ENCODE measurements at places on chromosomes 6 and 20. TPM values are rescaled to one million over a fixed set of nuclear protein-coding genes. Genes with fewer than 3 reads are reported as not detected.

Gene SIRPB1
- polyA plus RNA-seq, result 0.33 TPM

Gene TFAP2C
- 3.7 TPM for polyA plus RNA-seq

Gene SIRPD
- polyA plus RNA-seq, result not detected

Gene SCGN
- polyA plus RNA-seq, result 14.2 TPM

Gene DYNLT2
- polyA plus RNA-seq, result 4.2 TPM

GRCh38 chr6:43904311-43905123 lies 134.5 kb downstream of the VEGFA start:
- H3K4me3 ChIP-seq, result no peak overlapping the region
- no peaks in the 10 kb centered on the region for H3K36me3 ChIP-seq
- no peak overlapping the region for H3K27ac ChIP-seq
- no peaks in the 10 kb centered on the region for H3K27me3 ChIP-seq

DNA sequence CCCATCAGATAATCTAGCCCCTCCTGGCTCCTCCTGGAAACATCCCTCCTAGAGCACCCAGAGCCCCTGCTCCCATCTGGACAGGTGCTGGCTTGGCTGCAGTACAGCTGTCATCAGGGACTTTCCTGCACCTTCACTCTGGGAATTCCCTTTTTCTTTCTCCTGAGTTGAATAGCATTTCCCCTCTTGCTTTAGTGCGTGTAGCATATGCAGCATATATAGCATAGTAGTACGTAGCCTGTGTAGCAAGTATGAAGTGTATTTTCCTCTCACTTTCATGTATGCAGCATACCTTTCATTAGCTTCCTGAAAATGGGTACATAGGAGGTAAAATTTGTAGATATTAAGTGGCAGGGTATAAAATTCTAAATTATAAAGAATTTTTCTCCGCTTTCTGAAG lies 352.9 kb downstream of the ESR1 start:
- H3K27ac ChIP-seq, result no peak overlapping the region
- no peak overlapping the region for H3K4me3 ChIP-seq
- H3K27me3 ChIP-seq, result no peaks in the 10 kb centered on the region

DNA sequence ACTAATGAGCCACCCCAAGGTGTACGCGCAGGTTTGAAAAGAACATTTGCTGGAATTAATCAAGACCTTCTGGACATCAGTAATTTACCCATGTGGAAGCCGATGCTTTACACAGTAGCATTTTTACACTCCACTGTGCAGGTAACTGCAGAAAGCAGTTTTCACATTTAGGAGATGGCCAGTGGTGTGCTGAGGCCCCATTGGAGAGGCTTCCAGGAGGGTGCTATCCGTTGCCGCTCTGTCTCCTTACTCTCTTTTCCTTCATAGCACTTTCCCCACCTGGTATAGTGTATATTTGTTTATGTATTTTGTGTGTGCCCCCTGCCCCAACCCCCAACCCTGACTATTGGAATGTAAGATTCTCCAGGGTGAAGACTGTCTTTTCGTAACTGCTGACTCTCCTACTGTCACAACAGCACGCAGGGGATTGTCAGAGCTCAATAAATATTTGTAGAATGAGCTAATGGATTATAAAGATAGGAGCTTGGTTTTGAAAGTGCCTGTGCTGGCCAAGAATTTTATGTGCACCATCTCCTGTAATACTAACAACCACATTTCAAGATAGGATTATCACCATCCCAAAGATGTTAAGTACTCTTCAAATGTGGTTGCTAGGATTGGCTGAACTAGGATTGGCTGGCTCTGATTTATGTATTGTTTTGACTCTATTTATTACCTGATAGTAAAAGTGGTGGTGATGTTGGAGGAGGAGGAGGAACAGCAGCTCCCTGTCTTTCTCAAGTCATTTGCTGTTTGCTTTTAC lies 74.0 kb upstream of the GLP1R start:
- H3K4me3 ChIP-seq, result no peak overlapping the region
- peaks cover 21% of the 10 kb centered on the region for H3K4me1 ChIP-seq
- H3K36me3 ChIP-seq, result no peaks in the 10 kb centered on the region
- peak; percentile 51 for DNase-seq

DNA sequence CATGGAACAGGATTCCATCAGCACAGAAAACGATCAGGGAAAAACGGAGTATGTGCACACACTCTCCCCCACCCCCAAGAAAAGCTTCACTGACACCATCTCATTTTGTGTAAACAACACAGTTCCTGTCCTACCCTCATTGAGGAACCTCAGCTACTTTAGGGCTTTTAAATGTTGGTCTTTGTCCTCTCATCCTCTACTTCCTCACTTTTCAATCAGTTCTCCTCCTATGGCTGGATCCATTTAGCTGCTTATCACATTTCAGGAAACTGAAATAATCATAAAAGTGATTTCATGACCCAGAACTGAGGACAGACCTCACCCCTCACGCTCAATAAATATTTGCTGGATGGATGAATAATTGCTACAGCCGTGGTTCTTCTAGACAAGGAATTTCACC lies 33.1 kb upstream of the PNRC1 start:
- no peaks in the 10 kb centered on the region for H3K27me3 ChIP-seq
- no peak for DNase-seq
- H3K36me3 ChIP-seq, result no peaks in the 10 kb centered on the region

GRCh38 chr20:3800256-3800877 lies 4.3 kb downstream of the CDC25B start:
- no peak for DNase-seq
- no peaks in the 10 kb centered on the region for H3K36me3 ChIP-seq
- peaks cover 33% of the 10 kb centered on the region for H3K4me1 ChIP-seq
- no peak overlapping the region for H3K4me3 ChIP-seq
- H3K27me3 ChIP-seq, result no peaks in the 10 kb centered on the region

DNA sequence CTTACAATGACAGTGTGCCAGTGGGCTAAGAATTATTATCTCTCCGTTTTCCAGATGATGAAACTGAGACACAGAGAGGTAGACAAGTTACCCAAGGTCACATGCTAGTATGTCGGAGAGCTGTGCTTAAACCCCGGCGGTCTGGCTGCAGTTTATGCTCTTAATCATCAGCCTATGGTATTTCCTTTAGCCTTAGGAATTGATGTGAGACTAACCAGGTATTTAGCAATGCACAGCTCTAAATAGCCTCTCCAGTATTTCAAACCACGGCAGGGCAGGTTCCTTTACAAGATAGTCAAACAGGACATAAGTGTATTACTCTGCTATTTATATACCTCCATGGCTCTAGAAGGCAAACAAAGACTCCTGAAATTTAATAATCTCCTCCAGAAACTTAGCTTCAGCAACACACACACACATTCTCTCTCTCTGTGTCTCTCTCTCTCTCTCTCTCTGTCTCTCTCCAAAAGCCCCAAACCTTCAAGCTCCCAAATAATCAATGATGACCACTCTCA lies 142.0 kb upstream of the ZNF217 start:
- peaks cover 54% of the 10 kb centered on the region for H3K4me1 ChIP-seq
- H3K27me3 ChIP-seq, result no peaks in the 10 kb centered on the region
- H3K27ac ChIP-seq, result peak overlapping the region; percentile 95
- peak; percentile 74 for DNase-seq
- H3K4me3 ChIP-seq, result no peak overlapping the region
- no peaks in the 10 kb centered on the region for H3K36me3 ChIP-seq

GRCh38 chr6:153108315-153108714 lies 22.8 kb downstream of the RGS17 start:
- no peak overlapping the region for H3K4me3 ChIP-seq
- no peaks in the 10 kb centered on the region for H3K36me3 ChIP-seq
- DNase-seq, result no peak
- no peaks in the 10 kb centered on the region for H3K4me1 ChIP-seq
- no peaks in the 10 kb centered on the region for H3K27me3 ChIP-seq

DNA sequence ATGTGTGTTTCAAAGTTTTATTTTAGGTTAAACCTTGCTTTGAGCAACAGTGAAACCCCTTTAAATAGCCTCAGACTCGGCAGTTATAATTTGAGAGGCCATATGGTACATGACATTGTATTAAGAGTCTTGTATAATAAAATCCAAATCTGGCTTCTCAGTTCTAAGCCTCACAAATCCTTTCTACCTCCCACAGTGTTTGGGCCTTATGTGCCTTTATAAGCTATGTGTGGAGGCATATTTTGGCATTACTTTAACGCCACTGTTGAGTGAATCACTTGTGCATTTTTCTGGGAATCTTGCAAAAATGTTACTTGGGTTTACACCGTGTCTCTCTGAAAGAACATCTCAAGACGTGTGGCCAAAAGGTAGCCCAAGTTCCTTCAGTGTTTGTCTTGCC lies 152.4 kb downstream of the COL9A1 start:
- no peaks in the 10 kb centered on the region for H3K36me3 ChIP-seq
- DNase-seq, result no peak
- H3K4me1 ChIP-seq, result no peaks in the 10 kb centered on the region
- H3K4me3 ChIP-seq, result no peak overlapping the region
- no peak overlapping the region for H3K27ac ChIP-seq

GRCh38 chr20:9492067-9492466 lies 22.3 kb upstream of the LAMP5 start:
- H3K4me1 ChIP-seq, result no peaks in the 10 kb centered on the region
- no peak overlapping the region for H3K4me3 ChIP-seq
- no peaks in the 10 kb centered on the region for H3K36me3 ChIP-seq
- DNase-seq, result no peak
- H3K27ac ChIP-seq, result no peak overlapping the region

- H3K4me3 ChIP-seq, result no peak overlapping the region
- H3K27ac ChIP-seq, result no peak overlapping the region
- no peaks in the 10 kb centered on the region for H3K4me1 ChIP-seq
These were observed 104.7 kb downstream of the JARID2 start for GRCh38 chr6:15350386-15351083.

GRCh38 chr6:125753218-125753936 lies 3.9 kb downstream of the HEY2 start:
- no peak for DNase-seq
- no peak overlapping the region for H3K4me3 ChIP-seq
- H3K36me3 ChIP-seq, result no peaks in the 10 kb centered on the region
- peaks cover 41% of the 10 kb centered on the region for H3K27me3 ChIP-seq
- H3K4me1 ChIP-seq, result peaks cover 5% of the 10 kb centered on the region

DNA sequence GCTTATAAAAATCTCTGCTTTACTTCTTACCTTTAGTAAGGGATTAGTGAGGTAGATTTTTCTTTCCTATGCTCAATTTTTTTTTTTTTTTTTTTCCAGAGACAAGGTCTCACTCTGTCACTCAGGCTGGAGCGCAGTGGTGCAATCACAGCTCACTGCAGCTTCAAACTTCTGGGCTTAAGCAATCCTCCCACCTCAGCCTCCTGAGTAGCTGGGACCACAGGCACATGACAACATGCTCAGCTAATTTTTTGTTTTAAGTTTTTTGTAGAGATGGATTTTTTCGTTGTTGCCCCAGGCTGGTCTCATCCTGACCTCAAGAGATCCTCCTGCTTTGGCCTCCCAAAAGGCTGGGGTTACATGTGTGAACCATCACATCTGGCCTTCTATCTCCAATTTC lies 58.9 kb upstream of the RREB1 start:
- no peak overlapping the region for H3K4me3 ChIP-seq
- H3K27me3 ChIP-seq, result no peaks in the 10 kb centered on the region
- no peaks in the 10 kb centered on the region for H3K36me3 ChIP-seq
- H3K4me1 ChIP-seq, result peaks cover 6% of the 10 kb centered on the region
- DNase-seq, result no peak

GRCh38 chr6:136440203-136440602 lies 110.0 kb downstream of the MAP7 start:
- peak overlapping the region; percentile 73 for H3K27ac ChIP-seq
- H3K4me3 ChIP-seq, result no peak overlapping the region
- H3K36me3 ChIP-seq, result no peaks in the 10 kb centered on the region
- H3K27me3 ChIP-seq, result no peaks in the 10 kb centered on the region
- no peak for DNase-seq
- H3K4me1 ChIP-seq, result peaks cover 33% of the 10 kb centered on the region

- H3K4me1 ChIP-seq, result peaks cover 13% of the 10 kb centered on the region
- peak overlapping the region; percentile 75 for H3K4me3 ChIP-seq
- DNase-seq, result peak; percentile 72
- H3K36me3 ChIP-seq, result no peaks in the 10 kb centered on the region
- peak overlapping the region; percentile 49 for H3K27ac ChIP-seq
These were observed 504 bp downstream of the SNTA1 start for GRCh38 chr20:33443006-33443511.

DNA sequence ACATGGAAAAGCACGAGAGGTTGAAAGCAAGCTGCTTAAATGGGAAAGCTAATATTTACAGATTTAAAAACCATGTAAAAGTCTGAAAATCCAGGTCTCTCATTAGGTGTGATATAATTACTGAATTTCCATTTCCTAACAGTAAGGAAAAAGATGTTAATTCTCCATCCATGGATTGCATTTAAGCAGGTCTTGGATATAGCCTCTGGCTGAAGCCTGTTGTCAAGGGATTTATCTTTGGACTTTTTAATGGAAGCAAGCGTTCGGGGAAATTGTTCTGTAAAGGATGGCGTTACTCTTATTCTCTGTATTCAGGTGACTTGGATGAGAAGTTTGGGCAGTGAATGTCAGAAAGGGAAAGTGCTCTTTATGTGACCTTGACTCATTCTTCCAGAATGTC lies 233.8 kb downstream of the SLC24A3 start:
- H3K27ac ChIP-seq, result no peak overlapping the region
- no peak overlapping the region for H3K4me3 ChIP-seq
- H3K4me1 ChIP-seq, result no peaks in the 10 kb centered on the region
- H3K27me3 ChIP-seq, result no peaks in the 10 kb centered on the region
- H3K36me3 ChIP-seq, result no peaks in the 10 kb centered on the region

DNA sequence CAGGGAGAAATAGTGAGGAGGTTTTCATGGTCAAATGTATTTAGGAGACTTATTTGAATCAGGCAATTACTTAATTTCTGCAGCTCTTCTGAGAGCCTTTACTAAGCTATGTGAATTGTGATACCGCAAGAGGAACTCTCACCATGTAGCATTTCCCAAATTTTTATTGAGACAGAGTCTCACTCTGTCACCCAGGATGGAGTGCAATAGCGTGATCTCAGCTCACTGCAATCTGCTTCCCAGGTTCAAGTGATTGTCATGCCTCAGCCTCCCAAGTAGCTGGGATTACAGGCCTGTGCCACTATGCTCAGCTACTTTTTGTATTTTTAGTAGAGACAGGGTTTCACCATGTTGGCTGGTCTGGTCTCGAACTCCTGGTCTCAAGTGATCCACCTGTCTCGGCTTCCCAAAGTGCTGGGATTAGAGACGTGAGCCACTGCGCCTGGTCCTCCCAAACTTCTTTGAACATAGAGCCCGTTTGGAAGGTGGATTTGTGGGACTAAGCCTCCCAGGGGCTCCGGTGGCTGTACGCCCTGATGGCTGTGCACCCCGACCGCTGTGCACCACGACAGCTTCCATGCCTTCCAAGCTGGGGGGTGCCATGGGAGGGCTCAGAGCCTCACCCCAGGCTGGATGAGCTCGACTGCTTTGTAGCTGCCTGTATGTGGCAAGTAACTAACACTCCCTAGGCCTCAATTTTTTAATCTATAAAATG lies 5.7 kb upstream of the MPC1 start:
- peaks cover 6% of the 10 kb centered on the region for H3K4me1 ChIP-seq
- H3K27me3 ChIP-seq, result no peaks in the 10 kb centered on the region
- DNase-seq, result no peak
- no peak overlapping the region for H3K4me3 ChIP-seq
- H3K27ac ChIP-seq, result no peak overlapping the region
